ENCODE measurements at places on chromosomes 11 and 22.

GRCh38 chr11:71500601-71501021 lies 26.5 kb upstream of the KRTAP5-7 start:
- DNase-seq: no peak

DNA sequence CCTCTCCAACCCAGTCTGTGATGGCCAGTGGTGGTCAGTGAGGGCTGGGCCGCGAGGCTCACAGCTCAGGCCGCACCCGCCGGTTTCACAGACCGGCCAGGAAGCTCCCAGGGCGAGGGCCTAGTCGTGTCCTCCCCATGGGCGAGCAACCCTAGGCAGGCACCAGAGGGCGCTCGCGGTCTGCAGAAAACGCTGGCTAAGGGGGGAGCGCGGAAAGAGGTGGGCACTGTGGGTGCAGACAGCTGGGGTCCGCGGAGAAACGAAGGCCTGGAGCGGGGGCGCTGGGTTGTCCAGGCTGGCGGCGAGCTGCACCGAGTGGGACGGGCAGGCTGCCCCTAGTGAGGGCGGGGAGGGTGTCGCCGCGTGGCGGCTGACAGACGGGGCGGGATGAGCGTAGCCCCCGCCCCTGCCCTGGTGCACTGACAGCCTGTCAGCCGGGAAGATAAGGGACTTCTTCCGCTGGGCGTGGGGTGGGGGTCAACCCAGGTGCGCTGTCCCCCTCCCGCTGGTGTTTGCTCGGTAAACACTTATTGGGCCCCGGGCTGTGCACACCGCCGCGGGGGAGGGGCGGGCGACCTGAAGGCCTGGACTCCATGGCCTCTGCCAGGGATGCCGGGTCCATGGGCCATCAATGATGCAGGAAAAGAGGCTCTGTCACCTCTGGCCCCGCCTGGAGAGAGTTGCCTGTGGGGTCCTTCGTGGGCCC lies 7.5 kb downstream of the GP1BB start:
- peak; percentile 69 for DNase-seq

- DNase-seq: no peak
Measured at GRCh38 chr22:49247194-49247924, 580.3 kb downstream of the BRD1 start.

DNA sequence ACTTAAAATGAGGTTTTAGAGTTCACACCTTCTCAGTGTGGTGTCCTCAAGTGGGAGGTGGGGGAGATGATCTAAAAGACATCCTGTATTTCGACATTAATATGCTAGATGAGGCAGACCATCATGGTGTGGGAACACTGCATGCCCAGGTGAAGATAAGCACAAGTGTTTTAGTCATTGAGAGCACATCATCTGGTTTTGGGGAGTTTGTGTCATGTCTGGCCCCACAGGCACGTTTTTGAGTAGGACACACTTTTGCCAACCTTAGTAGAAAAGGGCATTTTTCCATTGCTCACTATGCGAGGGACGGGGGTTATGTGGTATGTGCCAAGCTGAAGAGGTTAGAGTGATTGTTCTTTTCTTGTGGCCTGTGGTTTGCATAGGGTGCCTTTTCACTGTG lies 189.3 kb downstream of the DBX1 start:
- no peak for DNase-seq

DNA sequence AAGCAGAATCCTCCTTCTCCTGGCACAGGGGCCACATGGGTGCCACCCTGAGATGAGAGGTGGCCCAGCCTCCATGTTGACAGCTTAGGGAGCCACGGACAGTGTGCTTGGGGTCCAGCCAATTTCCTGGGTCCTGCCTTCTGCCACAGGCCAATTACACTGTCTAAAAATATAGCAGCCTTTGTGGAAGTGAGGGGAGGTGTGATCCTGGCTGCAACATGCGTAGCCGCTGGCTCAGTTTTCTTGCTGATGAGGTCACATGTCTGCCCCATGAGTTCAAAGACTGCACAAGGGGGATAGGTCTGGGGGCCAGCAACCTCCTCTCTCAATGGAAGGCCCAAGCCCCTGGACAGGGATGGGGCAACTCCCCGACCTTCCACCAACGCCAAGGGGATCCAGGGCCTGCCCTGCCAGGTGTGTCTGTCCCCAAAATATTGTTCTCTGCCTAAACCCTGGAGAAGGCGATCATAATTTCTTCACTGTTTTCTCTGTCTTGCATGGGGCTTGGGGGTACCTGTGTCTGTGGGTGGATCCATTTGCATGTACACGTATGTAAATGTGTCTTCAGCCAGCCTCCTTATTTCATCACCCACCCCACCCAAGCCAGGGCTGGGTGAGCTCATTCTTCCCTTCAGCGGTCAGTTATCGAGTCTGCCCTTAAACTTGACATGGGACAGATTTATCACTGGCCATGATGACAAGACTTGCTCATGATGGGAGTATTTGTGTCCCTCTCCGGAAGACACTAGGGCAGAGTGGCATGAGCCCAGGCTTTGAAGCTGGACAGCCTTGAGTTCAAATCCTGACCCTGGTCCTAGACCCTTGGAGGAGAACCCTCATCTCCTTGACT lies 59.4 kb downstream of the OTOG start:
- DNase-seq: no peak

- no peak for DNase-seq
Measured at GRCh38 chr11:110356762-110357671, 60.6 kb upstream of the RDX start.

- no peak for DNase-seq
Measured at GRCh38 chr22:48338793-48339705, 1488.6 kb downstream of the BRD1 start.

- DNase-seq: no peak
Measured at GRCh38 chr11:116693102-116693570, 79.7 kb downstream of the BUD13 start.

GRCh38 chr11:124193221-124194010 lies 10.3 kb downstream of the OR10D3 start:
- DNase-seq: no peak

- no peak for DNase-seq
Measured at GRCh38 chr11:111694851-111695250, 71.3 kb downstream of the PPP2R1B start.

- peak; percentile 92 for DNase-seq
Measured at GRCh38 chr11:62753736-62754603, at the start of gene ZBTB3. ZBTB3 (minus strand) TSS chr11:62754160; CDS start chr11:62753664, 496 bp downstream.

DNA sequence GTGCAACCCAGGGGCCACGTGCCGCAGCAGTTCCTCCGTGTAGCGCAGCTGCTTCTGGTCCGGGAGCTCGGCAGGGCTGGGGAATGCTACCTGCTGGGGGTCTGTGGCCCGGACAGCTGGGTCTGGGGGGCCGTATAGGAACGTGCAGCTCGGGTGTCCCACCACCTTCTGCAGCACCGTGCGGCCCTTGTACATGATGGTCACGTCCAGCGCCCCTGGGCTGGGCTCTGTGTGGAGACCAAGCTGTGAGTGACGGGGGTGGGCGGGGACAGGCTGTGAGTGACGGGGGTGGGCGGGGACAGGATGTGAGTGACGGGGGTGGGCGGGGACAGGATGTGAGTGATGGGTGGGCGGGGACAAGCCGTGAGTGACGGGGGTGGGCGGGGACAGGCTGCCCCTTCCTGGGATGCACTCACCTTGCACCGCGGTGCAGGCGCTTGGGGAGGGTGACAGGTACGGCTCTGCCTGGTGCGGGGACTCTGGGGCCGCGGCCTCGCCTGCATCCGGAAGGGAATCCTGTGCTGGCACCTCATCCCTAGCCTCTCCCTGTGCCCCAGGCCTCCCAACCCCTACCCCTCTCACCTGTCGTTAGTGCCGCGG lies 2.3 kb downstream of the IRF7 start:
- DNase-seq: peak; percentile 74

DNA sequence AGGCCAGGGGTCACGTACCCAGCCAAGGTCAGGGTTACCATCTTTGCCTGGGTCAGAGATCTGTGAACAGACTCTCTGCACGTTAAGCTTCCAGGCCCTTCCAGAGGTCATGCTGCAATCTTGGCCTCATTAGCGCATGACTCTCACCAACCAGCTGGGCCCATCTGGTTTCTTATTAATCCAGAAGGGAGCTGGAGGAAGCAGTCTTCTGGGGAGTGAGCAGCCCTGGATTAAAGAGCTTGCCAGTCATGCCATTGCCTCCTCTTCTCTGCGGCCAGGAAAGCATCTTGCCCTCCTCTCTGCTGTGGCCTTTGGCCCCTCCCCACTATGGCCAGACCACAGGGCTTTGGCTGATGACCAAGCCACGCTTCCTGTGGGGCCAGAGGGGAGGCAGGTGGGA lies 57.4 kb downstream of the CHST1 start:
- DNase-seq: no peak

GRCh38 chr11:46633291-46634217 lies 16.2 kb downstream of the ATG13 start:
- no peak for DNase-seq

- DNase-seq: no peak
Measured at GRCh38 chr11:78201096-78201818, 12.5 kb downstream of the USP35 start.

GRCh38 chr22:23269441-23270211 lies 89.3 kb downstream of the BCR start:
- no peak for DNase-seq

DNA sequence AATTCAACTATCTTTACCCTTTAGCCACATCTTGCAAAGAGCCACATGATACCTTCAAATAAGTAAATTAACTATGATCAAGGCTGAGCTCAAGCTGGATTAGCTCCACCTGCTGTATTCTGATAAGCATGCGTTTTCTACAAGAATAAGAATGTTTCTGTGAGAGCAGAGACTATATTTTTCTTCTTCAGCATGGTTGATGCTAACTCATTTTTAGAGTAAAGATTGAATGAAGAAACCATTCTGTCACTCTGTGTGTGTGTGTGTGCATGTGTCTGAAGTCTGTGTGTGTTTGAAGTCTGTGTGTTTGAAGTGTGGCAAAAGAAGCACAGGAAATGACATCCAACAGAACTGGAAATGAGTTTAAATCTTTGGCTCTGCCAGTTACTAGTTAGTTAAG lies 12.0 kb upstream of the LAYN start:
- DNase-seq: no peak

DNA sequence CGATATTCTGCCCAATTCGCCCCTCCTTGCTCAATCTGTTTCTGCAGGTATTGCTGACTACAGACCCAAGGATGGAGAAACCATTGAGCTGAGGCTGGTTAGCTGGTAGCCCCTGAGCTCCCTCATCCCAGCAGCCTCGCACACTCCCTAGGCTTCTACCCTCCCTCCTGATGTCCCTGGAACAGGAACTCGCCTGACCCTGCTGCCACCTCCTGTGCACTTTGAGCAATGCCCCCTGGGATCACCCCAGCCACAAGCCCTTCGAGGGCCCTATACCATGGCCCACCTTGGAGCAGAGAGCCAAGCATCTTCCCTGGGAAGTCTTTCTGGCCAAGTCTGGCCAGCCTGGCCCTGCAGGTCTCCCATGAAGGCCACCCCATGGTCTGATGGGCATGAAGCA lies 9.2 kb upstream of the SLC35E4 start:
- no peak for DNase-seq

- no peak for DNase-seq
Measured at GRCh38 chr22:22479999-22480532, 28.5 kb downstream of the ZNF280B start.

DNA sequence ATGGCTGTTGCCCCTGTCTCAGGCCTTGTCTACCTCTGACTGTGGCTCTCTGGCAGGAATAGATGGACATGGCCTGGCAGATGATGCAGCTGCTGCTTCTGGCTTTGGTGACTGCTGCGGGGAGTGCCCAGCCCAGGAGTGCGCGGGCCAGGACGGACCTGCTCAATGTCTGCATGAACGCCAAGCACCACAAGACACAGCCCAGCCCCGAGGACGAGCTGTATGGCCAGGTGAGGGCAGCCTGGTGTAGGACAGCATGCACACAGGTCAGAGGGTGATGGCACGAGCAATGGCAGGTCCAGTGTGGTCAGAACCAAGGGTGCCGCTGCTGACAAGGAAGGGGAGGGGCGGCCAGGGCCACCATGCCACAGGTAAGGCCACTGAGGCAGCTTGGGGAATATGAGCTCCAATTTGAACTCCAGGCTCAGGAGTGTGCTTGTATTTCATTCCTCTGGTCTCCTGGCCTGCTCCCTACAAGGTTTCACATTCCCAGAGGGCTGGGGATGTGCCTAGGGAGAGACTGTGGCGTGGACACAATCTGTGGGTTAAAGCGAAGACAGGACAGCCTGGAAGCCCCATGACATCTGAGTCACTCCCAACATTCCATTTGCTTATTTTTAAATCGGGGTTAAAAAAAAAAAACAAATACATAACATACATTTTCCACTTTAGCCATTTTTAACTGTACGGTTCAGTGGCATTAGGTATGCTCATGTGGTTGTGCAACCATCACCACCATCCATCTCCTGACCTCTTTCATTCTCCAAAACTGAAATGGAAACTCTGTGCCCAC lies 562 bp downstream of the FOLR3 start:
- DNase-seq: no peak
